ENCODE measurements at places on chromosomes 5 and 9.

GRCh38 chr5:65085516-65085850, 316.8 kb downstream of the CWC27 start:
- DNase-seq: no peak

GRCh38 chr5:34767180-34767579, 71.8 kb upstream of the TTC23L start:
- no peak for DNase-seq

DNA sequence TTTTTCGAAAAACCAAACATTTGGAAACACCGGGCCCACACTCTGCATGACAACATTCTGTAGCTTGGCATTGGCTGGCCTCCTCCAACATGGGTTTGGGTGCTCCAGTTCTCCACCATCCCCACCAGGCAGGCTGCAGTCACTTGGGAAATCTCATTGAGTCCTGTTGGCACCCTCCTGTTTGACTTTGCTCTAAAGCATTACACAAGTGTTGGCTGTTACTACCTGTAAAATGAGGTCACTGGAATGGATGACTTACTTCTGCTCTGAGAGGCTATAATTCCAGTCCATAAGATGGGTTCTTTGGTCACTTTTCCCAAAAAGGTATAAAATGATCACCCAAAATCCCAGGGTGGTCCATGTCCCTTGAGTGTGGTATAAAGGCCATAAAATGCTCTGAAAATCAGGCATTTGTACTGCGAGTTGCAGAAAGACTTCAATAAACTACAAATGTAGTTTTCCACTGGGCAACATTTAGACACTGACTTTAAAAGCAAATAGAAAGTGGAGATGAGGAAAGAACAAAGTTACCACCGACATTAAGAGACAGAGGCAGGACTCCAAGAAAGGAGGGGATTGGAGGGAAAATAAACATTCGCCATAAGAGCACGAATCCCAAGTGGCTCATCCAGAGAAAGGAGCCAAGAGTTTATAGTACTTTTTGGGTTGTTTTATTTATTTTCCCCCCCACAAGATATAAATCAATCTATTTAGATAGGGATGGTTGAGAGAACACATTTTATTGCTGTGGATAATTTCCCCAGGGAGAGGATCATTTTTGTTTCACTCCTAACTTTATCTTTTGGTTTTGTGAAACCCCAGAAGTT, 295.1 kb downstream of the TLE1 start:
- DNase-seq: no peak

DNA sequence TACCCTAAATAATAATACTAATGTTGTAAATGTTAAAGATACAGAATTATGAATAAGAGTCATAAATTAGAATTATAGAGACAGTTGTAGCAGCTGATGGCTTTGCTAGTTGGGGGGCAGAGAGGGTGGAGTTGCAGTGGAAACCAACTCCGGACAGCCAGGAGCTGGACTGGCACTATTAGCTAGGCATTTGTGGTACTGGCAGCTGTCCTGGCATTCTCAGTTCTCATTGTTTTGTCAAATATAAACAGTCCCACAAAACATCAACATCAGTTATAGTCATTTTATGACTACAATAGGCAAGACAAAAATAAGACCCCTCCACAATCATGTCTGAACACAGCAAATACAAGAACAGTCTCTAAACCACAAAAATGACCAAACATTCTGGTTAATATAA, 2.8 kb upstream of the FBXL17 start:
- DNase-seq: no peak

GRCh38 chr5:91052977-91053740, 330.0 kb downstream of the ARRDC3 start:
- no peak for DNase-seq

- no peak for DNase-seq
Observed at GRCh38 chr5:161051920-161052500, 200.0 kb upstream of the ATP10B start.

DNA sequence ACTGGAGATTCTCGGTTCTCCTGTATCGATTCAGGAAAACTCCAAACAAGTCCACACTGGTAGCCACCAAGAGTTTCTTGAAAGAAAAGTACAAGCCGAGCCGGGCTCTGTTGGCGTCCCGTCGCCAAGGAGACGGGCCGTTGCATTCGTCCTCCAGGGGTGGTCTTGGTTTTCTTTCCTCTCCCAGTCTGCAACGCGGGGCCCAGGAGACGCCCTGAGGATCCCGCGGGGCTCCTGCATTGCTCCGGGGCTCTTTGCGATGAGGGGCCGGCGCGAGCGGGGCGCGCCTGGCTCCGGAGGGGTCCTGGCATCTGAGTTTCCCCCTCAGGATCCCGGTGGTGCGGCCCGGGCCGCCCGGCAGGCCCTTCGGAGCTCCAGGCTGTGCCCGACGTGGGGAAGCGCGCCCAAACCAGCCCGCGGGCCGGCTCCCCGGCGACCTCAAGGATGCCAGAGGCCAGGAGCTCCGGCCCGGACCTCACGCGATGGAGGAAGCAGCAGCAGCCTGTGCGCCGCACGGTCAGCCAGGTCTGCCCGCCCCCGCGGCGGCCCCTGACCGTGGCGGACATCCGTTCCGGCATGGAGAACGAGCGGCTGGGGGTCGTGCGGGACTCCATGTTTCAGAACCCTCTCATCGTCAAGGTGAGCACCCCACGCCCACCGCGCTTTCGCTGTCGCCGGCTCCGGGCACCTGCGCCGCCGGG, at the start of gene CFAP77:
TSS of gene CFAP77 (plus strand) at position 384 of the 701 bp plus-strand sequence. CDS start at position 445, 61 bp downstream.
- DNase-seq: no peak

GRCh38 chr9:105127863-105128220, 116.6 kb upstream of the SLC44A1 start:
- DNase-seq: no peak

DNA sequence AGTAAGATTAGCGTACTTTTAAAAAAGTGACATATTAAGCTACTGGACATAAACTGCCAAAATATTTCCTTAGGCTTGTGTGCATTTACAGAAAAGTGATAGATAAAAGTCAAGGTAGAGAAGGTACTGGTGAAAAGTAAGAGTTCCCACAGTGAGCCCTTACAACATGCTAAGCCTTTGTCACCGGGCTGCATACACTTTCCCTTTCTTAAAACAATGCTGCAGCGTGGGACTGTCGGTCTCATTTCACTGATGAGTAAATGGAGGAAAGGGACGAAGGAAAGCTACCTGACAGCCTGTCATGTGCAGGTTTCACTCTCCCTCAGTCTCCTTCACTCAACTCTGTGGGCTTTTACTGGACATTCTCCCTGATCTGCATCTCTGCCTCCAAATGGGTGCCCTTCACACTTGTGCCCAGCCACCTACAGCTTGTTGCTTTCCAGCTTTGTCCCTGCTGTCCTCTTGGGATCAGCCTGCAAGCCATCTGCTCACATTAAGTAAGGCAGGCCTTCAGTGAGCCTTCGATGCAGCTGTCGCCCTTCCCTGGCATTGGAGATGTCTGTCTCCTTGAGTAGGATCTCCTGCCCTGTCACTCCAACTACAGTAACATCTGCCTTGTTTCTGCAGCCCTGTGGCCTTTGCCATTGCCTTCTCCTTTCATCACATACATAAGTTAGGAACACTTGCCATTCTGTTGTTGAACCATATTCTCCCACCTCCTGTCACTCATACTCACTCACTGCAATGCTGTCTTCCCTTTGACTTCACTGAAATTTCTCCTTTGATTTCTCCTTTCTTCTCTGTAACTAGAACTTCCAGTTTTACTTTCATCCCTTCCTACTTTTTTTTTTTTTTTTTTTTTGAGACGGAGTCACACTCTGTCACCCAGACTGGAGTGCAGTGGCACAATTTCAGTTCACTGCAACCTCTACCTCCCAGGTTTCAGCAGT, 9.3 kb upstream of the ROPN1L start:
- no peak for DNase-seq

Measured in NCI-H1092 (cell line).